ENCODE measurements at places on chromosomes 12 and 14.
A peak's percentile ranks its signal among the peaks of the same experiment; 100 is the strongest.

DNA sequence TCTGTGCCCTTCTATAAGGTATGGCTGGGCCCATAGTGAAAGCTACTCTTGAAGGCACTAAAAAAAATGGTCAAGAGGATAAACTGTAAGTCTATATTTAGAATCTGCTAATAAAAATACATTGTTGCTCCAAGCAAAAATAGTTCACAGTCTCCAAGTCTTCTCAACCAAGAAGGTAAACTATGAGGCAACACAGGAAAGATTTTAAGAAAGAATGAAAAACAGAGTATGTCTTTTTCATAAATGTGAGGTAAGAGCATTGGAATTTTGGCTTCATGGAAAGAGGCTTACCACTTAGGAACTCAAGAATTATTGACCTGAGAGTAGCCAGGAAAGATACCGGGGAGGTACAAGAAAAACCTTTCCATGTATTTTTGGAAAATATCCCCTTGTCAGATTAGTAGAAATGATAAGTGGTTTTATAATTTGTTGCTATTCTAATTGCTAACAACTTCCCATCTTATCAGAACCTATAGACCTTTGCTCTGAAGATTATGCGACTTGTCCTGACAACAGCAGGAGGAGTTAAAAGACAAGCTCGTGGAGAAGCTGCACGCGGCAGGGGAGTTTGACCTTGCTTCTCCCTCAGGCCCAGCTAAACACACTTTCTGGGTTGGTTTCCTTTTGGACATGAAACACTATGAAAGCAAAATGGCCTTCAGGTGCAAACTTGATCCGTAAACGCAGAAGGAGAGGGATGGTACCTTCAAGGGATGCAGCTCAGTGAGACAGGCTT is 238.1 kb downstream of the FOXN3 start:
- no peak for DNase-seq

DNA sequence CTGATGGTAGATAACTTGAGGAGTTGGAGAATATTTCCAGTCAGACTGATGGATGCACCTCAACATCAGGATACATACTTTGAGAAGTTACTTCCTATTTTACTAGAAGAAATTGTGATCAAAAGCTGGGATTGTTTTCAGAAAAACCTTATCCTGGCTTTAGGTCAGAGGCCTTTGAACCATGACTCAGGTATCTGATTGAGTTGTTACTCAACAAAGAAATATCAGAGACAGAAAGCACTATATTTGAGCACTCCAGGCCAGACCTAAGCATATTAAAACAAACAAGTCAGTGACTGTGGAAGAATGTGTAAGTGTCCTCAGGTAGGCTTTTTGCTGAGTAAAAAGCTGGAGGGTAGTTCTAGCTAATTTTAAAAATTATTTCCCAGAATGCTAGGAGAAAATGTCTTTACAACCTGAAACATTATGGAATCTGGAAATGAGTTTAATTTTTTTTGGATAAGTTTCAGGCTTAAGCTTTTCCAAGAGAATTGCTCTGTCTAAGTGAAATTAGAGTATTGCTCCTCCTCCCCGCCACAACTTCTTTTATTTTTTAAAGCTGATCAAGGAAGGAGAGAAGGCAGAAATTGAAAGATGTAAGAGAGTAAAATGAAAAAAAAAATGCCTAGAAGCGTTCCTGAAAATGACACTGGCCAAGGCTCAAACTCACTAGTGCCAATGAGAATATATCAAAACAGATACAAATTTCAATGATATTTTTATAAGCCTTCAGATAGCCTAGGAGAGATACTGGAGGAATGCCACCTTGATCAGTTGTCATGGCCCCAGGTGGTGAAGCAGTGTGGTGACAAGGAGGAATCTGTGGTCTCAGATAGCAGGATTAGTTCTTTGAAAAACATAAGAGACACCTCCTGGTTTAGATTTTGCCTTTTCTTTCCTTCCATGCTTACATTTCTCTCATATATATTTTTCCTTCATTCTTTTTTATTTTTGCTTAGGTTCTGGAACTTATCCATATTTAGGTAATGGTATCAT is 790.3 kb downstream of the TMTC2 start:
- no peak for DNase-seq

DNA sequence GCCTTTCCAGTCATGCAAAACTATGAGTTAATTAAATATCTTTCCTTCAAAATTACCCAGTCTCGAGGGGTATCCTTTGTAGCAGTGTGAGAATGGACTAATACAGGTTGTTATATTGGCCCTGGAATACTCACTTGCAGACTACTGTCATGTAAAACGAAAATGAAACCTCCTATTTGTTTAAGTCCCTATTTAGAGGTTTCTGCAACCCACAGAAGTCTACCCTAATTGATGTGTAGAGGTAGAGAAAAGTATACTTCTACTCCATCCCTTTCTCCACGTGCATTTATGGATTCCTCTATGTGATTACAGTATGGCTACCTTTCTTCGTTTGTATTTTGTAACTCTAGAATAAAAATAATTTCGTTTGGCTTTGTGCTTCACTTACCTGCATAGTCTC is 371.1 kb downstream of the FSCB start:
- no peak for DNase-seq

DNA sequence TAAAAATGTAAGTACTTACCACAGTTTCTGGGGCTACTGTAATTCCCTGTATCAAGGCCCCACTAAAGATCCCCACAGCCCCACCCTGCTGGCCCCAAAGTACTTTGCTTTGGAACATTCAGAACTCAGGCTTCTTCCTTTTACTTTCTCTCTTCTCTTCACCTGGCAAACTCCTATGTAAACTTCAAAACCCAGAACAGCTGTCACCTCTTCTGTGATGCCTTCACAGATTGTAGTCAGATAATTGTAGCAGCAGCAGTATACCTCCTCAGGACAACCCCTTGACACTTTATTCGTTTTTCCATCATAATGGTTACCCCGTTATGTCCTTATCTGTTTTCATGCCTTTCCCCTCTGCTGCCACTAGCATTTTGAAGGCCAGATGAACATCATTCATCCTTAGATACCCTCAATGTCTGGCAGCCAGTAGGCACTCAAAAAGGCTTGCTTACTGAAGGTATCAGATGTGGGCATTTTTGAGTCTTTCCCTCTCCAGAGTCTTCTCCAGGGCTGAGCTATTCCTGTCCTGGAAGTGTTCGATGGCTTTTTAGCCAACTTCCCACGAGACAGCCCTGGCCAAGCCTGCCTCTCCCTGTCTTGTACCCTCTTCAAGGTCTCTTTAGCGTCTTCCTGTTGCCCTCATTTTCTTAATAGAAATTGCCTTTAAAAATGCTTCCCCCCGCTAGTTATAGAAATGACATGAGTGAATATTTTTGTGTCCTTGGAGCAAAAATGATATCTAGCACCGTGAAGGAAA is 7.4 kb downstream of the PLBD2 start:
- DNase-seq: no peak

DNA sequence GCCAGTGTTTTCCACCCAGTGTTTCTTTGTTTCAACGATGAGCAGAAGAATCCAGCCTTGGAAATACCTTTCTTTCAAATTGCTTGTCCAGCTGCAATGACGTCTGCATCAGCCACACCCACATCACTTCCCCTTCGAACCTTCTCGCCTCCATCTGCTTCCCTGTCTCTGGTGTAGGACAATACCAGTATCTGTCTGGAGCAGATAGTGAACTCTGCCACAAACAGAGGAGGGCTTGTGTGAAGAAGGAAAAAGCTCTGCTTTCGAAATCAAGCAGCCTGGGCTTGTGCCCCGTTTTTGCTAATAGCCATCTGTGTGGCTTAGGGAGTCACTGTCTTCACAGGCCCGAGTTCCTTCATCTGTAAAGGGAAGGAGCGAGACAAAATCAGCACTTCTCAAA is 415.4 kb downstream of the ZFP36L1 start:
- no peak for DNase-seq

DNA sequence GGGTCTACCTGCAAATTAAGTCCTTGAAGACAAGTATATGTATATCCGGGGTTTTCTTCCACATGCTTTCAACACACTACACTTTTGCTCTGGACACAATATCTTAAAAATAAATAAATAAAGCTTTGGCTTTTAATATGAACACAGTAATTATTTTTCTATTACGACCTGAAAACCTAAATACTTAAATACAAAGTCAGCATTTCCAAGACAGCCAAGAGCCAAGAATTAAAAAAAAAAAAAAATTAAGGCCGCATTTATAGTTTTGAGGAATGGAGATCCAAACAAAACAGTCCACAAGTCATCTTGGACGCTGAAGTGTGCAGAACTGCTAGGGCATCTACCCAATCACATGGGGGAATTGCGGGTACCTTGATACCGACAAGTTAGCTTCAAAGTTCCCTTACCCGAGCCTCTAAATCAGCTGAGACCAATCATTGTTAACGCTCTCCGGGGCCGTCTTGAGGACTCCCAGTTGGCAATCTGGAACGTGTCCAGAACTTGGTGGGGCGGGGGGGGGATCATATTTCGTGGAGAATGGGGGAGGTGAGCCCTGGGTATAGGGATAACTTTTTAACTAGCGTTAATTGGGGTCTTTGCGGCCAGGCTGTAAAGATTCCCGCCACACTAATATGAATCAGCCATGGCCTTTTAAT is 731 bp upstream of the PCNX4 start:
- peak; percentile 85 for DNase-seq

DNA sequence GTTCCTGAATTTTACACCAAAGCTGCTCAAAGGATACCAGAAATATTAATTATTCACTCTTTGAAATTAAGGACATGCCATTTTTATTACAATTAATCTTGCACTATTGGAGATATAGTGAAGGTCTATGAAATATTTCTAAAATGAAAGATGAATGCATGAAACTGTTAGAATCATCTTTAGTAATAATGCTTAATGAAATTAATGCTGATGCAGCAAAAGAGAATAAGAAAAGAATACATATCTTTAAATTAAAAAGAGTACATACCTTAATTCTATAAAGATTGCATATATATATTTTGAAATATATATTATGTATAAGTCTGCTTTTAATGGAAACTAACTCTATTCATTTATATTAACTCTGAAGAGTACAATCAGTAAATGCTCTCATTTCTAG is 236.0 kb downstream of the ALX1 start:
- DNase-seq: no peak

- DNase-seq: no peak
Measured at GRCh38 chr12:65300679-65301349, 22.3 kb downstream of the MSRB3 start.

DNA sequence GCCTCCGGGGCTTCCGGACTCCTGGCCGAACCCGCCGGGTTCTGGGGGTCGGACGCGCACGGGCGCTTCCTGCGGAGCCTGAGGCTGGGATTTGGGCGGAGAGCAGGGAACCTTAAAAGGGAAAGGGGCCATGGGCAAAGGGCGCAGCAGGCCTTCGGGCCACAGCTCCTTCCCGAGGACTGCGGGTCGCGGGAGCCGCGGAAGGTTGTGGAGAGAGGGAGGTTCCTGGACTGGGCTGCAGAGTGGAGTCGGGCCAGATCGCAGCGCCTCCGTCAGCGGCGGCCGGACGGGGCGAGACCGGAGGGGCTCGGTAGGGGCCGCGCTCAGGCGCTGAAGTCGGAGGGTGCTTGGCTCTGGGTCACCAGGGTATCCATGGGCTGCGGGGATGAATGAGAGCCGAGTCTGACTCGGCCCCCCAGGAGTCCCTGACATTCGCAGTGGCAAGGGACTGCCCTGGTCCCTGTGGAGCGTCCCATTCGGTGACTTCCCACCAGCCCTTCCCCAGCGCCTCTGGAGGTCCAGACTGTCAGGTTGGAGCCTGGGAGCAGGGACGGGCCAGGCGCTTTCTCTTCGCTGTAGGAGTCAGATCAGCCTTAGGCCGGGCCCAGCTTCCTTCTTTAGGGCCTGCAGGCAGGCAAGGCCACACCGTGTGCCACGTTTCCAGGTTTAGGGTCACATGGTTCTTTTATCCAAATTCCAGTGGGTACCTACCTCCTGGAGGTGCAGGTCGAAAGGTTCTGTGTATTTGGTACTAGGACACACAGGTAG is 938 bp upstream of the SLC25A29 start:
- DNase-seq: no peak

DNA sequence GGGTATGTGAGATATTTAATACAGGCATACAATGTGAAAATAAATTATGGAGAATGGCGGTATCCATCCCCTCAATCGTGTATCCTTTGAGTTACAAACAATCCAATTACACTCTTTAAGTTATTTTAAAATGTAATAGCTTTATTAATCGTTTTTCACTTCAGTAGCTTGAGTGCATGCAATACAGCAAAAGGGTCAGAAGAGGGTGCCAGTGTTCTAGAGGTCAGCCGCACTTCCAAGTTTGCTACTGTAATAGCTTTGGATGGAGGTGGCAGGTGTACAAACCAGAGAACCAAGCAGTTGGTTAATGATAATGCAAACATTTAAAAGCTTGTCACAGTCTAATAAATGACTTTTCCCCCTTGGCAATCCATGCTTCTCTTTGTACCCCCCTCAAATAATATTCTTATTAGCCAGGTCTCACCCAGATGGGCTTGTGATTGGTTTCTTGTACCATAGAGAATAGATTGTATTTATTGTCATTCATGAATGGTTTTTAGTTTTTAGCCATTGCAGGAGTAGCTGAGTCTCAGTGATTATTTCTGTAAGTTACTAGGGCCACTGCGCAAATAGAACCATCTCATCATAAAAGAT is 127.0 kb downstream of the ERC1 start:
- peak; percentile 73 for DNase-seq

- no peak for DNase-seq
Measured at GRCh38 chr12:122064780-122065588, 13.6 kb upstream of the MLXIP start.

DNA sequence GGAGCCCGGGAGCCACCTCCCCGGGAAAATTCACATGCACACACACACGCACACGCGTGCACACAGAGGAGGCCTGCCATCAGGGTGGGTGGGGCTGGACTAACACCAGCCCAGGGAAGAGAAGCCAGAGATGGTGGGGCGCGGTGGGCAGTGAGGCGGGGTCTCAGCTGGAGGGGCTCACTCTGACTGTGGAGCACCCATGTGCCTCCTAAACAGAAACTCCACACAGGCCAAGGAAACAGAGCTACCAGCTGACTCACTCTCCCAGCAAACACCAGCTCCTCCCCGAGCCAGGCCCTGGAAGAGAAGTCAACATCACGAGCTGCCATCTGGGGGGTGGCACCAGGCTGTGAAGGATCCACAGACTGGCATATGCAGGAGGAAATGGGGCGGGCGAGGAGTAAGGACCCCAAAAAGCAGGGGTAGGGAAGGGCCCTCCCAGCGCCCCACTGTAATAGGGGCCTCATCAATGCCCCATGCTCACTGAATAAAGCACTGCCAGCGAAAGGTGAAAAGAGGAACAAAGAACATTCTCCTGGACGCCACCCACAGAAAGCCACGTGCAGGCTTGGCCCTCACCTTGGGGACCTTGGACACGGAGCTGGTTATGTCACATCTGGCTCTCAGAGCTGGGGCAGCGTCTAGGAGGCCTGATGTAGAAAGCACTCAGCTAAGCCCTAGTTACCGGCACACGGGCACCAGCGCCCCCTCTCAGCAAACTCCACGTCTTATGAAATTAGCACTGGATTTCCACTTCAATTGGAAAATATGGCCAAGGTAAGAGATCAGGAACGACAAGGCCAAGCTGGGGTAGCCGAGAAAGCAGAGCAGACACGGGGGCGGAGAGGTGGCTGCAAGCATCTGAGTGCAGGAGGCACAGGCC is 8.4 kb upstream of the INF2 start:
- no peak for DNase-seq

DNA sequence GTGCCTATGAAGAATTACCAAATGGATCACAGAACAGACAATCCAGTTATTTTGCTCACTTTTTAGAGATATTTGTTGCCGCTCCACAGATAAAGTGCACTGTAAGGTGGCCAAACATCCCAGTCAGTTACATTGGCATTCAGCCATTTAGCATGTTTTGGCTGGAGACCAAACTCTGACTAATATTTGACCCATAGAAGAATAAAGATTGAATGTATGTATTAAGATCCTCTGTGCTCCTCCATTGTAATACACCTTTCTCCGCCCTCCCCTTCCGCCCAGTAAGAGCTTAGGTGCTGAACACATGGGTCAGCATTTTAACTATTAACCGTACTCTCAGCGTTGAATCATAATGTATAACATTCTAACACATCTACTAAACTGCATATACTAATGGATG is 163.4 kb downstream of the ANO6 start:
- DNase-seq: no peak
